B cell (primary cell): ENCODE measurements at places on chromosomes 12 and 14.

GRCh38 chr12:6963791-6964413, 6.6 kb downstream of the PHB2 start:
- no peak for DNase-seq

- DNase-seq = no peak
Observed at GRCh38 chr12:98828802-98829600, 183.9 kb downstream of the APAF1 start.

GRCh38 chr12:124715121-124715990, 147.9 kb upstream of the NCOR2 start:
- DNase-seq = no peak

DNA sequence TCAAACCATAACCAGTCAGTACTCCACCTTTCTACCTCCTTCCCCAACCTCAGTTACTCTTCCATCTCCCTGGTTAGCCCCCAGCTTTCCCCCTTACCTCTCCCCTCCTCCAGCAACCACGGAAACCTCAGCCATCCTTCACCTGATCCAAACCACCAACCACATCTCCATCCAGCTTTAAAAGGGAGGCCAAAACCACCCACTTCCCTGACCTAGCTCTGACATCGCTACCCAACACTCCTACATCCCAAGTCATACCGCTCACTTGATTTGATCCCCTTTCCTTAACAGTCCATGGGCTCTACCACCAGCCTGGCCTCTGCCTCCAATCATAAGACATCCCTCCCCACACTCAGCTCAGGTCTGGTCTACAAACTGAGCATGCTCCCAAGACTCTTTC, 1.5 kb downstream of the RAB35 start:
- no peak for DNase-seq

GRCh38 chr12:116662612-116663144, 75.2 kb downstream of the SPRING1 start:
- DNase-seq = no peak
